ENCODE measurements at places on chromosomes 7 and 10.
A peak's percentile ranks its signal among the peaks of the same experiment; 100 is the strongest.

- no peak for DNase-seq
Measured at GRCh38 chr10:27019827-27020226, 80.5 kb downstream of the ANKRD26 start.

DNA sequence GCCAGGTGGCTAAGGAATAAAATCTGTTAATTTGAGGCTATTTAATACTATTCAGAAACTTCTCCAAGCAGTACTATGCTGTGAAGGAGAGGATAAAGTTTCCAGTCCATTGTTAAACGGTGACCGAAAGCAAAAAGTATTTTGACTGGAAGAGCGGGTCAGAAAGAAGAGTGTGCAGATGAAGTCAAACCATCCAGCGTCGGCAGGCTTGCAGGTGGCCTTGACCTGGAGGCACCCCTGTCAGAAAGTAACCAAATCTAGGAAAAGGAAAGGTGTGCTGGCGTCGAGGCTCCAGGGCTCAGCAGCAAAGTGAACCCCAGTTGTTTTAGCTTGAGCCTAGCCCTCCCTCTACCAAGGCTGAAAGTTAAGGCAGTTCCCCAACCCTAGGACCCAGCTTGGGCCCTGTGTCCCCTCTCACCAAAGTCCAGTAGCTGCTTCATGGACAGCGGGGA is 544 bp downstream of the PDK4 start:
- DNase-seq: no peak

GRCh38 chr7:140640727-140641523 is at the start of gene DENND2A:
TSS of gene DENND2A (minus strand) at chr7:140640813. CDS start at chr7:140602397, 38,416 bp downstream.
- peak; percentile 26 for DNase-seq

- DNase-seq: no peak
Measured at GRCh38 chr7:50552921-50553320, 12.3 kb downstream of the DDC start.

DNA sequence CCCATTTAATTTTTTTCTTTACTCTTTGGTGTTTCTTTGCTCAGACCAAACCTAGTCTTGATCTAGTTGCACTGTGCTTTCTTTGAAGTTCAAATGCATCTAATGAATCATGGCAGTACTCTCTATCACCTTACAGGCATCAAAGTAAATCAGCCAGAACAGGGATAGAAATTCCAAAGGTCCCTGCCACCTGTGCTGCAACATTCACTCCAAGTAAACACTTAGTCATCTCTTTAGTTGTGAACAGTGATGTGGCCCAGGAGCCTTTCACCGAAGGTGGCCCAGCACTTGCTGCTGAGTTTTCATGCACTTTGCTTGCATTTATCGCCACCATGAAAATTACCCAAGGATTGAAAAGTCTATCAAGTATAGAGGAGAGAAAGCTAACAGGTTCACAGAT is 314.1 kb upstream of the ETV1 start:
- DNase-seq: no peak

DNA sequence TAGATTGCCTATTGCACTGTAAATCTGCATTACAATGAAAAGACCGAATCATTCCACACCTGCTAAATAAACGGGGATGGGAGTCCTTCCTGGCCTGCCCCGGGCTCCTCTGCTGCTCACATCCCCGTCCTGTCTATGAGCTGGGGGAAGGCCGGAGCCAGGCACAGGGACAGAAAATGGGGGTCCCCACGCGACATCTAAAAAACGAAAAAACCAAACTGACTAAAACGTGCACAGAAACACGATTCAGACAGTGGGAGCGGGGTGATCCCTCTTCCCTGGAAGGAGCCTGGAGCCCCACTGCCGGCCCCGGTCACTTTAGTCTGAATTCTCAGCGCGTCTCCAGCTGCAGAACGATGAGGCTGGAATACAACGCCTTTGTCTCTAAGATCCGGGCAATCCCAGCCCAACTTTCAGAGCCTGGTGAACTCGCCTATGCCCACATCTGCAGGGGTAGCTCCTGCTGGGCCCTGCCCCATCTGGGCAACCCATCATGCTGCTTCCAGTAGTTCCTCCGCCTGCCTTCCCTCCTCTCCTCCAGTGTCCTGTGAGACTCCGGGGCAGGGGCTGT is 78.0 kb downstream of the ADARB2 start:
- DNase-seq: no peak

DNA sequence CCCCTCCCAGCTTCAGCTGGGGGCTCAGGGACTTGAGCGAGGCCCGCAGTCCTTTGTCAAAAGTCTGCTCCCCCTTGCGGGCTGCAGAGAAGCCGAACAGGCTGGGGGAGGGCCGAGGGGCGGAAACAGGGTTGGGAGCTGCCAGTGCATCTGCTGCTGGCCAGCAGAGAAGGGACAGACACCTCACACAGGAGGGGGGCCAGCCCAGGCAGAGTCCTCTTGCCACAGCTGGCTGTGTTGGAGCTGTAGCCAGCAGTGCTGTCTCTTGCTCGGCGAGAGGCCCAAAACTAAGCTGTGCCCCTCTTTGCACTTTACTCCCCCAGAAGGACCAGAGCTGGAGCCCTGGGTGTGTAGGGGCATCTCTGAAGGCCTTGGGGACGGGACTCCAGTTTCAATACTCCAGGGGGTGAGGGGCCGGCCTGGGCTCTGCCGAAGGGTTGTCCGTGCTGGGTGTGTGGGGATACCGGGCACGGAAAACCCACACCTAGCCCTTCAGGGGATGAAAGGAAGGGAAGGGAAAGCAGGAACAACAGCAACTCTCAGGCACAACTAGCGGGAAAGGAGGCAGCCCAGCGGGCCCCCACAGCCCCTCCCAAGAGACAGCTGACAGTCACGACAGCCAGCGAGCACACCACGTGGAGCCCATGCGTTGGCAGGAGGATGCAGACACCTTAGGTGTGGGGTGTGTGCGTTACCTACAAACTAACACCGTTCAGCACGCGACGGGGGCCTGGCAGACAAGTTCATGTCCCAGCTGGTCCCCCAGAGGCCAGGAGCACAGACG is 17.8 kb downstream of the YKT6 start:
- no peak for DNase-seq

DNA sequence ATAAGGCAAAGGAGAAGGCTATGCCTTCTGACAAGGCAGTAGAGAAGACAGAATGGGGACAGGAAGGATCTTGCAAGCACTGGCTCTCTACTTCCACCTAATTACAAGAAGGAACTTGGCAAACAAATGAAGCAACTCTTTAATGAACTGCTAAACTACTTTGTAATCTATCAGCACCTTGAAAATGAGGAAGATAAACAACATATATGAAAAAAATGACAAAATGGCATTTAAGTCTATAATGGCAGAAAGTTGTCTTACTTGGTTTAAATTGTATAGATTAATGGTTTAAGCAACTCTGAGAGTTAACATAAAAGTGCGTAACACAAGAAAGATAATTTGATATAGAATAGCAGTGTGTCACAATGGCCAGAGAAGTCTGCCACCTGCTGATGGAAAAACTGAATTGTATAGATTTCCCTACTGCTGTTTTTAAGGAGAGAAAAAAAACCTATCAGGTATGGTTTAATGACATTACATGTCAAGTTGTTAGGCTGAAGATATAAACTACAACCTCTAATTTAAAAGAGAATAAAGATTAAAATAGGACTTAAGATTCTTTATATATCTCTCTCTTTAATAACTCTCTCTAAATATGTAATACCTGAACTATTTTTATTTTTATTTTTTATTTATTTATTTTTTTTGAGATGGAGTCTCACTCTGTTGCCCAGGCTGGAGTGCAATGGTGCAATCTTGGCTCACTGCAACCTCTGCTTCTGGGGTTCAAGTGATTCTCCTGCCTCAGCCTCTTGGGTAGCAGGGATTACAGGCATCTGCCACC is 11.8 kb downstream of the NT5C3A start:
- no peak for DNase-seq

GRCh38 chr10:623014-623413 is 66.5 kb downstream of the DIP2C start:
- no peak for DNase-seq

DNA sequence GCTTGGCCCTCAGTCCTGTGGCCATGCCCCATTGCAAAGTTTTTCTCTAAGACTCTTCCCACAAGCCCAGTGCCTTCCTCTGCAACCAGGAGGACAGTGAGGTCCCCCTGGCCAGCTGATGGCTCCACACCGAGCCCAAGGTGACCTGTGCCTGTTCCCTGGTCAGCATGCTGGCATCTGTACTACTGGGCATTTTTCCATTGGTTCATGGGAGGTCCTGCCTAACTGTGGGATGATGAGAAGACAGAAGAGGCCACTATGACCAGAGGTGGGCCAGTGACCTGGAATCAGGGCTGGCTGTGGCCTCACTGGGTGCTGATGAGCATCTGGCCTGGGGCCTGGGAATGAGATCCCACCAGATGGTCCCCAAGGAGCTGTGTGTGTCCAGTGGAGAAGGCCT is 20.2 kb downstream of the CALML3 start:
- no peak for DNase-seq

DNA sequence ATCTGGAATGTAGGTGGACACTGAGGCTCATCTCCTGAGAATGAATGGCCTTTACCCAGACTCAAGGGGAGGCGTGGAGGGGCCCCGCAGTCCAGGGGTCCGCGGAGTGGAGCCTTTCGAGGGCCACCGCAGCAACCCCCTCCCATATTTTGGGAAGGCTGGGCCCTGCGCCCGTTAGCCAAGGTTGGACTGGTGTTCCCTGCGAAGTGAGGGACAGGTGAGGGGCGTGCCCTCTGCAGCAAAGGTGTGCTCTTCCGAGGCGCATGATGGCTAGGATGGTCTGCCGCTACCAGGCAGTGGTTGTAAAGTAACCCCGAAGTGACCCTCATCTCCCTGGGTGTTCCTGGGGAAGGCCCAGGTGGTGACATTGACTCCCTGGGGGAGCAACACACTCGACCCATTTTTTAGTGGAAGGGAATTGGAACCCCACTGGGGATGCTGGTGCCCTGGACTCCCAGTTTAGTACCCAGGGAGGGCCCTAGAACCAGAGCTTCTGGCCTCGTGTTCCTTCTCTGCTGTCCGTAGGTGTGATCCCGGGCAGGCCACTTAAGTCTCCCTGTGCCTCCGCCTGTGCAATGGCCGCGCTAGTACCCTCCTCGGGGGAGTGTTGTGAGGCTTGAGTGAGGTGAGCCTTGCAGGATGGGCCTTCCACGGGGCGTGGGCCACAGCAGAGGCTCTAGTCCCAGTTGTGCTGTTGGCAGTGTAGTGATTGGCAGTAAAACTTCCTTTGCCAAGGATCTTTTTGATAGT is 779 bp downstream of the FAM241B start:
- no peak for DNase-seq

GRCh38 chr10:52474265-52474664 is 160.2 kb downstream of the DKK1 start:
- DNase-seq: no peak

DNA sequence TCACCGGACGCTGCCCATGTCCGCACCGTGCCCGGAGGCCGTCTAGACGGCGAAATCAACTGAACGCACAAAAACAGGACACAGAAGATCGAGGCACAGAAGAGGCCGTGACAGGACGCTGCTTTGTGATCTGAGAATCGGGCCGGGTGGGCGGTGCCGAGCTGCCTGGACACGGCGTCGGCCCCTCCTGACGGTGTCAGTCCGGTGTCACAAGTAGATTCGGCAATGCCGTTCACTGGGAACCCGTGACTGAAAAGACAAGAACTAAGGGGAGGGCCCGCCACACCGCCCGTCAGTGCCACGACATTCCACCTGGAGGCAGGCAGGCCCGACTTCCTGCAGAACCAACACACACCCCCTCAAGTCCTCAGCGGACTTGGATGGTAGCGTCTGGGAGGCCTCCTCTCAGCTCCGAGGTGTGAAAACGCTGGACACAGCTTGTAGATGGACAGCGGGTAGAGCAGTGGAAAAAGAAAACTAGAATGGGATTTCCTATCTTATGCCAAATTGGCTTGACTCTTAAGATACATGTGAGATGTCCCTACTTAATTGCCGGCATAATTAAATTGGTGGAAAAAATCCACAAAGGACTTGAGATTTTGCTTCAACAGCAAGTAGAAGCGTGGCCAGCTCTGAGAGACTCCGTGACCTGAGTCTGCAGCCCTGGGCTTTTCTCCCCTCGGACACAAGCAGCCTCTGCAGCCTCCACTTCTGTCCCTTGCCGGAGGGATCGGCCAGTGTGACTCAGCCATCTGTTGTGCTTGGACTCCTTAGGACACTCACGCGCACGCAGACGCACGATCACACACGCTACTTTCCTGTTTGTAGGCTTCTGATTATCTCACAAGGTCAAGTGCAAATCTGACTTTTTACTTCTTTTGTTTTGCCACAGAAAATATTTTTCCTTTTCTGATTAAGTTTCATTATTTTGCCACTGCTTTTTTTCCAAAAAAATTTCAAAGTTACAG is 269.0 kb downstream of the DIP2C start:
- no peak for DNase-seq

GRCh38 chr10:72588266-72588665 is 37.6 kb downstream of the MICU1 start:
- no peak for DNase-seq

All from stimulated activated CD4-positive, alpha-beta T cell treated with anti-CD3 and anti-CD28 coated beads, Interleukin-15, amount 100 ng/mL, for 24 hours (primary cell).